ENCODE measurements at places on chromosomes 1 and 21.

GRCh38 chr21:14076143-14076806 lies 134.5 kb downstream of the LIPI start:
- DNase-seq: no peak

DNA sequence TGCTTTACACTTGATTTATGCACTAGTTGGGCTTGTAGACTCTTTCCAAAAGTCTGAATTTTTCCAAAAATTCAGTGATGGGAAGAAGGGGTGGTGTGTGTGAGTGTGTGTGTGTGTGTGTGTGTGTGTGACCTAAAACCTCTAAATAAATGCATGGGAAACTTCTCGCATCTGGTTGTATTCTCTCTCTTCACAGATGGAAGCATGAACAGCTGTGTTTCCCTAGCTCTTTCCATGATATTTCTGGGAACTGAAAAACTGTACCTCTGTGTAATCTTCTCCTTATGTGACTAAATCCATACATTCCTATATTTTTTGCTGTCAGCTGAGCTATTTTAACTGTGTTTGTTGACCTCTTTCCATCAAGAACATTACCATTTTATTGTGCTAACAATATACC lies 26.2 kb upstream of the CYYR1 start:
- no peak for DNase-seq

DNA sequence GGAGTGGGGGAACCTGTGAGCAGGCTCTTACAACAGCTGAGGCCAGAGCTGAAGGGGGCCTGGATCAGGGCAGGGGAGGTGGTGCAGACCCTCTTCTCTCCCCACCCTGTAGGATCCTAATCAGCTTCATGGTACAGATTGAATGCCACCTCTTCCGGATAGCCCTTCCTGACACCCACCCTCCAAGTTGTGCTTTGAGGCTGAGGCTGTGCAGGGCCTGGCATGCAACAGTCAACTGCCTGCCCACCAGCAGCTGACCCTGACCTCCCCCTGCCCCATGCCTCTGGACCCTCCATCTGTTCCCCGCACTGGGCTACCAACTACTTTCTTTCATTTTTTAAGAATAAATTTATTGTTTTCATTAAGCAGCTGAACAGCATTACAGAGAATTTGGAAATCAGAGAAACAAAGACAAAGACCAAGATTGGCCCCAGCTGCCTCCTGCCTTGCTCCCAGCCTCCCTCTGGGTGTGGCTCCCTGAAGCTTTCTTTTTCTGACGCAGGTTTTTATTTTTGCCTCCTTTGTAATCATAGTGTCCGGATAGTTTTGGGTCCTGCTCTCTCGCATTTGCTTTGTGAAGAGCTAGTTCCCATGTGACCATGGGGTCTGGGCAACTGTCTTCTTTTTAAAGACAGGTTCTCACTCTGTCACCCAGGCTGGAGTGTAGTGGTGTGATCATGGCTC lies 12.8 kb downstream of the ZNF362 start:
- DNase-seq: no peak

DNA sequence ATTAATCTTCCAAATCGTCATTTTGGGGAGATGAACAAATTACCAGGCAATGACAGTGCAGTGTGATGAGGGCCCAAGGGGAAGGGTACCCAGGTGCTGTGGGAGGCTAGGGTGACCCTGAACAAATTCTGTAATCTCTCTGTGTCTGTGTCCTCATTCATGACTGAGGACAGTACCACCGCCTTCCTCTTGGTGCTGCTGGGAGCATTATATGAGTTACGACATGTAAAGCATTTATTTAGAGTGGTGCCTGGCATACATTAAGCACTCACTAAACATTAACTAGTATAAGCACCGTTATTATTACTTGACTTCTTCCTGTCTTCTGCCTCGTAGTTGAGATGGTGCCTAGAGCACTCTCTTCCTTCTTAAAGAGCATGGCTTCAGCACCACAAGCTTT lies 468.2 kb upstream of the VAMP3 start:
- DNase-seq: no peak

GRCh38 chr1:21749109-21749508 lies 33.8 kb downstream of the USP48 start:
- no peak for DNase-seq

DNA sequence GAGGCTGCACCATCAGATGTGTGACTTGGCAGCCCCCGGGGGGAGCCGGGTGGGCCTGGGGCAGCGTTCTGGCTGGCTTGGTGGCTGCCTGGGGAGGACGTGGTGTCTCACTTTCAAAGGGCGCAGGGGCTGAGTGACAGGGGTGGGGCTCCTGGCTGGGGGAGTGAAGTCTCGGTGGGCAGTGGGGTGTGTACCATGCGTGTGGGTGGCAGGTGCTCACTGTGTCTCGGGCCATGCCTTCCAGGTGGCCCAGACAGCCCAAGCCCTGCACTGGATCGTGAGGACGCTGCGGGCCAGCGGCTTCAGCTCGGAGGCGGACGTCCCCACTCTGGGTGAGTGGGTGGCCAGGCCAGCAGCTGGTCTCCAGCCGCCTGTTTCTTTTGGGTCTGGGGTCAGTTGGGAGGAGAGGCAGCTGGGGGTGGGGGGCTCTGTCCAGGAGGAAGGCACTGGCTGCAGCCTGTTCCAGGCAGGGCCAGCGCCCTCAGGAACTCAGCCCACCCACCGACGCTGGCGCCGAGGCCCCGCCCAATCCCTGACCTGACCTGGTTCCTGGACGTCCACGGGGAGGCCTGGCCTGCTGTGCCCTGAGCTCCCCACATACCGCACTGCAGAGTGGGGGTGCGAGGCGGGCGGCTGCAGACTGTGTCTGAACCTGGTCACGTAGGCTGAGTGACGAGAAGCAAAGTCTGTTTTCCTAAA lies 30.6 kb upstream of the LRRC3 start:
- no peak for DNase-seq

GRCh38 chr1:164801246-164801731 lies 242.3 kb downstream of the PBX1 start:
- DNase-seq: no peak

DNA sequence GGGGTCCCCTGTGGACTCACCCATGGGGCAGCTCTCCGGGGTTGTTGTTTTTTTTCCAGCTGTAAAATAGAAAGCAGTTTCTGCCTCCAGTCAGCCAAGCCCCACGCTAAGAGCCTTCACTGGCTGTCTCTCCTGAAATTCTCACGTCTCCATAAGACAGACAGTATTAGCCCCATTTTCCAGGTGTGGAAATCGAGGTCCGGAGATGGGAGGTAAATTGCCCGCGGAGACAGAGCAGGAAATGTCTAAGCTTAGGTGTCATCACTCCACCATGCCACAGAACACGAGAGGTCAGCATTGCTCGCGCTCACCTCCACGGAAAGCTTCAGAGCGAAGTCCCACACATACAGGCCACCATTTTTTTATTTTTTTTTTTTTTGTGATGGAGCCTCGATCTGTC lies 44.6 kb downstream of the TNFRSF8 start:
- no peak for DNase-seq

- peak; percentile 66 for DNase-seq
Measured at GRCh38 chr1:40032240-40032891, 8.2 kb upstream of the CAP1 start.

- DNase-seq: no peak
Measured at GRCh38 chr1:167957710-167958109, 20.8 kb upstream of the MPC2 start.

DNA sequence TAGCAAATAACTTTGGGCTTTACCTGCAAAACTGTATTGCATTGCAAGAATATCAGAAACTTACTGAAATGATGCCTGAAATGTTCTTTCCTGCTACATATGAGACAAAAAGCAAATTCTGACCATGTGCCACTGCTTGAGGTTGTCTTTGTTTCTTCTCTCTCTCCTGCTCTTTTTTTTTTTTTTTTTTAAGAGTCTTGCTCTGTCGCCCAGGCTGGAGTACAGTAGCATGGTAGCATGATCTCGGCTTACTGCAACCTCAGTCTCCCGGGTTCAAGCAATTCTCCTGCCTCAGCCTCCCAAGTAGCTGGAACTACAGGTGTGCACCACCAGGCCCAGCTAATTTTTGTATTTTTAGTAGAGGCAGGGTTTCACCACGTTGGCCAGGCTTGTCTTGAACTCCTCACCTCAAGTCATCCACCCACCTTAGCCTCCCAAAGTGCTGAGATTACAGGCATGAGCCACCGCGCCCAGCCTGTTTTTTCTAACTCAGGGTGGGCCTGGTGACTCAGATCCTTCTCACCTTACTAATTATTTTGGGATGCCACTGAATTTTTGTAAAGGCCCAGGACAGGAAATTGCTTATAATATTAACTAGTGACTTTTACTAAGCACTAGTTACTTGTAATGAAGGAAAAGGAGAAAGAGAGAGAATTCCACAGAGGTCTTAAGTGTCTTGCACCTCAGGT lies 35.9 kb downstream of the DNASE2B start:
- no peak for DNase-seq

DNA sequence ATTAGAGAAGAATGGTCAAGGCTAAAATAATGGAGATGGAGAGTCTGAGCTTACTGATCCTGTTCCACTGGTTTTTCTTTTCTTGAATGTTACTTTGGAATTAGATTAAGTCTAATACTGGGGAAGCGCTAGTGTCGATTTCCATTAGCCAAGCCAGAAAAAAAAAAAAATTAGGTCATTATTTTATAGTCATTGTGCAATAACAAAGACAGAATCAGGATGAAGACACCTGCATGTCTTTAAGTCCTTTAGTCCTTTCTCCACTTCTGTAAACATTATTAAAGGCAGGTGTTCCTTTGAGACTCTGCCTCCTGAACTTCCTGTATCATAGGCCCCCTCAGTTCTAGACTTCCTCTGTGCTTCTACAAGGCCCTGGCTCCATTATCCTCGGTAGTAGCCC lies 42.8 kb downstream of the MYSM1 start:
- DNase-seq: no peak

- DNase-seq: no peak
Measured at GRCh38 chr1:29647581-29647980, 411.3 kb downstream of the PTPRU start.

- peak; percentile 24 for DNase-seq
Measured at GRCh38 chr1:51575406-51576084, 41.3 kb upstream of the OSBPL9 start.

GRCh38 chr1:56437959-56438358 lies 141.4 kb downstream of the PLPP3 start:
- DNase-seq: no peak
